CD4-positive, alpha-beta T cell (primary cell): ENCODE measurements at places on chromosomes 6 and 20.

GRCh38 chr6:14353281-14353680 lies 235.7 kb downstream of the CD83 start:
- no peaks in the 10 kb centered on the region for H3K4me1 ChIP-seq
- no peak for DNase-seq
- no peaks in the 10 kb centered on the region for H3K36me3 ChIP-seq
- no peak overlapping the region for H3K4me3 ChIP-seq
- no peak overlapping the region for H3K27ac ChIP-seq

- H3K4me1 ChIP-seq, result no peaks in the 10 kb centered on the region
- no peak for DNase-seq
- no peaks in the 10 kb centered on the region for H3K36me3 ChIP-seq
- H3K27me3 ChIP-seq, result no peaks in the 10 kb centered on the region
These were observed 101.3 kb downstream of the COL21A1 start for GRCh38 chr6:56146086-56146485.

GRCh38 chr20:19808498-19808897 lies 50.4 kb downstream of the RIN2 start:
- DNase-seq, result no peak
- no peak overlapping the region for H3K27ac ChIP-seq
- no peak overlapping the region for H3K4me3 ChIP-seq
- H3K27me3 ChIP-seq, result no peaks in the 10 kb centered on the region
- H3K4me1 ChIP-seq, result no peaks in the 10 kb centered on the region

DNA sequence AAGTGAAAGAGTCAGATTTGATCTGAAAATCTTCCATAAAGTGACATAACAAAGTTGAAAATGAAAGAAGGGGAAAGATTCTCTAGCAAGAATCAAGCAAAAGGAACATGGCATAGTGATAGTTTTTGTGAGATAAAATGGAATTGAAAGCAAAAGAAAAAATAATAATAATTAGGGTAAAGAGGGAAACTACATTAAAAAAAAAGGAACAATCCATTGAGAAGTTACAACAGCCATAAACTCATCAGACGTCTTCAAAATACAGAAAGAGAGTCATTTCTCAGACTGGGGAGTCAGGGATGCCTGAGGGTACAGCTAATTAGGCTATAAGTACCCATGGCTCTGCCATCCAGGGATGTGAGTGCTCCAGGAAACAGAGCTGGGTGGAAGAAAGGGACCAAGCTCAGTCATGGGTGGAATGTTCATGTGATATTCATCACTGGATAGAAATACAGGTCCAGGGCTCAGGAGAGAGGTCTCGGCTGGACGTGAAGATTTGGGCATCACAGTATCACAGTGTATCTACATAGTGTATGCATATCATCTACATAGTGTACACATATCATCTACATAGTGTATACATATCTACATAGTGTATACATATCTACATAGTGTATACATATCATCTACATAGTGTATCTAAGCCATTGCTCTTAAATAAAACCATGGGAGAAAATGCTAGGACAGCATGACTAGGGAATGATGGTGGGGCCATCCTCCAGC lies 29.4 kb downstream of the DUSP22 start:
- no peaks in the 10 kb centered on the region for H3K27me3 ChIP-seq
- DNase-seq, result no peak
- H3K4me1 ChIP-seq, result peaks cover 4% of the 10 kb centered on the region
- no peak overlapping the region for H3K4me3 ChIP-seq
- no peaks in the 10 kb centered on the region for H3K36me3 ChIP-seq
- H3K27ac ChIP-seq, result no peak overlapping the region

DNA sequence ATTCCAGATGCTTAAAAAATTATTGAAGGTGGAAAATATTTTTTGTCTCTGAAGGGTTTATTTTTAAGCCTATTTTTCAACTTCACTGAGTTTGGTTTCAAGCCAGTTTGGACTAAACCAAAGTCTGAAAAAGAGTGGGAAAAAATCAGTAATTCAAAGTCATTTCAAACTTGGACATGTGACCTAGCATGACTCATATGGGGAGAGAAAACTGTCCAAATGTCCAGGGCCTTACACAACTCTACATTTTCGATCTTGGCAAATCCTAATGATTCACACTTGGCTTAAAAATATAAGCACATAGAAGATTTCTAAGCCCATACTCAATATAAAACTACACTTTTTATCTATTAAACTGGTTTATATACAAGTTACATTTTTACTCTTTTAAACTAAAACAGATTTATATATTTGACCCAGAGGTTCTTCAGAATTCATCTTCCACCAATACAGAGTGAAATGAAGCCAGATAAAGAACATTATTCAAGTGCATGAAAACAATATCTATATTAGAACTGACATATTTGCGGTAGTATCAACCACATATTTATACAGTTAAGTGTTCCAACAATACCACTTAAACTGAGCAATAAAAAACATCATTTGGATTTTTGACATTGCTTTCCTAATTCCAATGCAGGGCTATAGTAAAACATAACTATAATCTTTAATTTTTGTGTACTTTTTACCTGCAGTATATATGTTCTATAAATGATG lies 110.3 kb upstream of the TCF21 start:
- H3K36me3 ChIP-seq, result no peaks in the 10 kb centered on the region
- no peak overlapping the region for H3K27ac ChIP-seq
- no peak for DNase-seq
- H3K4me1 ChIP-seq, result no peaks in the 10 kb centered on the region
- H3K27me3 ChIP-seq, result no peaks in the 10 kb centered on the region
- H3K4me3 ChIP-seq, result no peak overlapping the region

DNA sequence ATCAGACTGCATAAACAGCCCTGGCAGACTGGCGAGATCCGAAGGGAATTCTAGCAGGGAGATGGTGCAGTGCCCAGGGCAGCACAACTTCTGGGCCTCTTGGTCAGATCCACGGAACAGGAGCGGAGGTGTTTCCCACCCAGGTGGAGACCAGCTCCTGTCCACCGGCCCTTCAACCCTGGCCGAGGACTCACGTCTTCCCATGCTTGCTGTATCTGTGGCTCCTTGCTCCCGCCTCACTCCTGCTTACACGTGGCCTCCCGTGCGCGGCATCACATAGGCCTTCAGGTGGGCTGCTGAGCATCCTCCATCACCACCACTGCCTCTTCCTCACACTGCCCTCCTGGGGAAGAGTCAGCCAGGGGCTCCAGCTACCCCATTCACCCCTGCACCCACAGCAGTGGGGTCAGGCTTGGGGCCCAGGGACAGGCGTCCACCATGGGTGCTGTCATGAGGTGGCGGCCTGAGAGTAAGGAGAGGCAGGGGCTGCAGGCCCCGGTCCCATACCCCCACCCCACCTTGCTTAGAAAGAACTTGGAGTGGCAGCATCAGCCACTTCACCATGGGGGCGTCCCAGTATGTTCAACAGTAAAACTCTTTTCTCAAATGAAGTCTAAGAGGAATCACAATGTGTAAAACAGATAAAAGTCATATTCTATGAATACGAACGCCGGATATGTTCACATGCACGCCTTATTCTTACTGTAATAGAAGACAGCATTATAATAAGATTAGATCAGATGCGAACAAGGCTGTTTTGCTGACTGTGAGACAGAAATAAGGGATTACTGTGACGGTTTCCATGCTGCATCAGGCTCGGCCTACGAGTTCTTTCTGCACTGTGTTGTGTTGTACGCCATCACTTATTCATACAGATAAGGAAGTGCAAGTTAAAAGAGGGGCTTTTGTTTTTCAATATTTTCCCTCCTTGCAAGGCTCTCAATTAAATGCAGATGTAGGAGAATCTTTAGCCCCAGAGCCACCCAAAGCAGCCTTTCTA lies 165.4 kb downstream of the GRM4 start:
- H3K4me3 ChIP-seq, result no peak overlapping the region
- no peak overlapping the region for H3K27ac ChIP-seq
- H3K36me3 ChIP-seq, result no peaks in the 10 kb centered on the region
- peaks cover 10% of the 10 kb centered on the region for H3K27me3 ChIP-seq

DNA sequence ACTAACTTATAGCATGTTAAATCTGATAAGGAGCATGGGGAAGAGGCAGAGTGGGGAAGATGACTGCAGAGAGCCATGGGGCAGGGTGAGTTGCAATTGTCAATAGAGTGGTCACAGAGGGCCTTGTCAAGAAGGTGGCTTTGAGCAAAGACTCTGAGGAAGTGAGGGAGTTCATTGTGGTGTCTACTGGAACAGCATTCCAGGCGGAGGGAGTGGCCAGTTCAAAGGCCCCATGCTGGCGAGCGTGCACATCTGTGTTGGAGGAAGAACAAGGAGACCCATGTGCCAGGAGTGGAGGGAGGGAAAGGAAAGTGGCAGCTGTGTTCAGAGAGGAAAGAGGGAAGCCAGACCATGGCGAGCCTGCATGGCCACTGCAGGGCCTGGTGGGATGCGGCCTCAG lies 15.8 kb upstream of the GPR6 start:
- DNase-seq, result no peak
- H3K27ac ChIP-seq, result no peak overlapping the region
- no peak overlapping the region for H3K4me3 ChIP-seq
- H3K36me3 ChIP-seq, result no peaks in the 10 kb centered on the region
- H3K4me1 ChIP-seq, result no peaks in the 10 kb centered on the region

- H3K36me3 ChIP-seq, result no peaks in the 10 kb centered on the region
- no peak for DNase-seq
- H3K27ac ChIP-seq, result no peak overlapping the region
- no peak overlapping the region for H3K4me3 ChIP-seq
- H3K4me1 ChIP-seq, result peaks cover 9% of the 10 kb centered on the region
- no peaks in the 10 kb centered on the region for H3K27me3 ChIP-seq
These were observed 36.8 kb downstream of the C6orf15 start for GRCh38 chr6:31075528-31075927.

DNA sequence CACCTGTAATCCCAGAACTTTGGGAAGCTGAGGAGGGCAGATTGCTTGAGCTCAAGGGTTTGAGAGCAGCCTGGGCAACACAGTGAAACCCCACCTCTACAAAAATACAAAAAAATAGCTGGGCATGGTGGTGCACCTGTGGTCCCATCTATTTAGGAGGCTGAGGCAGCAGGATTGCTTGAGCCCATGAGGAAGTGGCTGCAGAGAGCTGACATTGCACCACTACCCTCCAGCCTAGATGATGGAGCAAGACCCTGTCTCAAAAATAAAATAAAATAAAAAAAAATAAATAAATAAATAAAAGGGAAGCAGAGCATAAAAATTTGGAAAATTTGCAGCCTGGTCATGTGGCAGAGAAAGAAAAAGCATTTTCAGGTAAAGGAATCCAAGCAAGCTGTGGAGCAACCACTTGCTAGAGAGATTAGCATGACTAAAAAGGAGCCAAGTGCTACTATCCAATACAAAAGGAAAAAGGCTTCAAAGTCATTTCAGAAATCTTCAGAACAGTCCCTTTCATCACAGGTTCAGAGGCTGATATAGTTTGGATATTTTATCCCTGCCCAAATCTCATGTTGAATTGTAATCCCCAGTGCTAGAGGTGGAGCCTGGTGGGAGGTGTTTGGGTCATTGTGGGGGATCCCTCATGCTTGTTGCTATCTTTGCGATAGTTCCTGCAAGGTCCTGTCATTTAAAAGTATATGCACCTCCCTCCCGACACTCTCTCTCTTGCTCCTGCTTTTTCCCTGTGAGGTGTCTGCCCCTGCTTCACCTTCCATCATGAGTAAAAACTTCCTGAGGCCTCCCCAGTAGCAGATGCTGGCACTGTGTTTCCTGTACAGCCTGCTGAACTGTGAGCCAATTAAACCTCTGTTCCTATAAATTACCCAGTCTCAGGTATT lies 11.2 kb upstream of the TTK start:
- no peaks in the 10 kb centered on the region for H3K36me3 ChIP-seq
- H3K27me3 ChIP-seq, result no peaks in the 10 kb centered on the region
- no peaks in the 10 kb centered on the region for H3K4me1 ChIP-seq
- H3K27ac ChIP-seq, result no peak overlapping the region
- DNase-seq, result no peak
- no peak overlapping the region for H3K4me3 ChIP-seq

- no peak for DNase-seq
- peak overlapping the region; percentile 43 for H3K4me3 ChIP-seq
- H3K27me3 ChIP-seq, result peaks cover 26% of the 10 kb centered on the region
- H3K36me3 ChIP-seq, result no peaks in the 10 kb centered on the region
- H3K4me1 ChIP-seq, result peaks cover 17% of the 10 kb centered on the region
These were observed 66.0 kb downstream of the ZBTB2 start for GRCh38 chr6:151325075-151326050.

DNA sequence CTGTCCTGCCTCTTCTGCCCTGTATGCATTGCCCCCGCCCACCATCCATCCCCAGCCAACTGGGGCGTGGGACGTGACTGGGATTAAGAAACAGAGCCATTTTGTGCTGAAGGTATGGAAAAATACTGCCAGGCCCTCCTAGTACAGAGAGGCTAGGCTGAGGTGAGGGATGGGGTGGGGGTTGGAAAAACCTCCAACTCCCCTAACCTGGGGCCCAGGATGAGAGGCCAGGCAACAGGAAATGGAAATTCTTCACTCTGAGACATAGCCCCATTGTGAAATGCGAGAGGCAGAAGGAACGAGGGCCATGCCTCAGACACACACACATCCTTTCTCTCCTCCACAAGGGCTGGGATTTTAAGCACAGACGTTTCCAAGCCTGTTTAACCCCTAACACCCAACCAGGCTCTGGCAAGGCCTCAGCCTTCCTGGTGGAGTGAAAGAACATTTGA lies 19.9 kb downstream of the KCNK5 start:
- H3K36me3 ChIP-seq, result no peaks in the 10 kb centered on the region
- no peaks in the 10 kb centered on the region for H3K27me3 ChIP-seq
- peaks cover 7% of the 10 kb centered on the region for H3K4me1 ChIP-seq
- no peak overlapping the region for H3K4me3 ChIP-seq
- DNase-seq, result no peak

- H3K27me3 ChIP-seq, result peaks cover 8% of the 10 kb centered on the region
- H3K36me3 ChIP-seq, result no peaks in the 10 kb centered on the region
- H3K4me1 ChIP-seq, result no peaks in the 10 kb centered on the region
- H3K27ac ChIP-seq, result no peak overlapping the region
- H3K4me3 ChIP-seq, result no peak overlapping the region
These were observed 31.2 kb downstream of the FRK start for GRCh38 chr6:116029535-116029934.

DNA sequence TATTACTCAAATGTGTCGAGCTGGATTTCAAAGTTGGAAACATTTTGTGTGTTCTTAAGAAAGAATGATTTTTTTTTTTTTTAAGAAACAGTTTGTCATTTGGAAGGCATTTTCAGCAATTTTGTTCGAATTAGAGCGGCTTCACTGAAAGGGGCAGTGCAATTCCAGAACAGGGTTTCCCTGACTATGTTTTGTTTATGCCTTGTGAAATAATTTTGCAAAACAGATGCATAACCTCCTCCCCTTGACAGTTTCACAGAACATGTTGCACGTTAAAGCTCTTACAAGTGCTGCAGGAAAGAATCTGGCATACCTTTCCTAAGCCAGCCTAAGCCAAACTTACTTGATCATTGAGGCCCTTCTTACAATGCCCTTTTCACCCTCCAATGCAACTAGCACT lies 216.0 kb upstream of the SSTR4 start:
- H3K4me3 ChIP-seq, result no peak overlapping the region
- H3K36me3 ChIP-seq, result no peaks in the 10 kb centered on the region
- peaks cover 2% of the 10 kb centered on the region for H3K27me3 ChIP-seq
- H3K4me1 ChIP-seq, result no peaks in the 10 kb centered on the region
- DNase-seq, result no peak

DNA sequence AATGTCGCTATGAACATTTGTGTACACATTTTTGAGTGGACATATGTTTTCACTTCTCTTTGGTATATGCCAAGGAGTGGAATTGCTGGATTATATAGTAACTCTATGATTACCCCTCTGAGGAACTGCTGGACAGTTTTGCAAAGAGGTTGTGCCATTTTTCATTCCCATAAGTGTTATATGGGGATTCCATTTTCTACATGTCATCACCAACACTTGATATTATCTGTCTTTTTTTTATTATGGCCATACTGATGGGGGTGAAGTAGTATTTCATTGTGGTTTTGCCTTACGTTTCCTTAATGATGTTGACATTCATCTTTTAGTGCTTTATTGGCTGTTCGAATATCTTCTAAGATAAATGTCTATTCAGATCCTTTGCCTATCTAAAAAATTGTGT lies 171.8 kb upstream of the LAMA2 start:
- no peak for DNase-seq
- no peaks in the 10 kb centered on the region for H3K27me3 ChIP-seq
- H3K4me3 ChIP-seq, result no peak overlapping the region
- no peaks in the 10 kb centered on the region for H3K4me1 ChIP-seq
- no peak overlapping the region for H3K27ac ChIP-seq
